ENCODE measurements at places on chromosomes 11 and 22.

DNA sequence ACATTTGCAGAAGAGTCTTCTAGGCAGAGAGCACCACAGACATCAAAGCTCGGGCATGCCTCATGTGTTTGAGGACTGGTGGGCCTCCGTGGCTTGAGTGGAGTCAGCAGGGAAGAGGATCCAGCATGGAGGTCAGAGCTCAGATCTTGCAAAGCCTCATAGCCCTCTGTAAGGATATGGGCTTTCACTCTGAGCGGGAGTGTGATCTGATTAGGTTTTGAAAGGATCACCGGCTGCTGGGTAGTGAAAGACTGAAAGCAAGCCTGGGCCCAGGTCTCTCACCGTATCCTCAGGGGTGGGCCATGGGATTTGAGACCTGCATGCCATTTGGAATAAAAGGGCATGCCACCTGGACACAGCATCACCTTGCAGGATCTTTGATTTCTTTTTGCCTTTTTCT is 112.7 kb downstream of the TEAD1 start:
- H3K4me3 ChIP-seq, result no peak overlapping the region
- H3K36me3 ChIP-seq, result peaks cover 1% of the 10 kb centered on the region
- peak overlapping the region; percentile 12 for H3K27ac ChIP-seq
- no peak for DNase-seq
- H3K4me1 ChIP-seq, result peaks cover 6% of the 10 kb centered on the region

DNA sequence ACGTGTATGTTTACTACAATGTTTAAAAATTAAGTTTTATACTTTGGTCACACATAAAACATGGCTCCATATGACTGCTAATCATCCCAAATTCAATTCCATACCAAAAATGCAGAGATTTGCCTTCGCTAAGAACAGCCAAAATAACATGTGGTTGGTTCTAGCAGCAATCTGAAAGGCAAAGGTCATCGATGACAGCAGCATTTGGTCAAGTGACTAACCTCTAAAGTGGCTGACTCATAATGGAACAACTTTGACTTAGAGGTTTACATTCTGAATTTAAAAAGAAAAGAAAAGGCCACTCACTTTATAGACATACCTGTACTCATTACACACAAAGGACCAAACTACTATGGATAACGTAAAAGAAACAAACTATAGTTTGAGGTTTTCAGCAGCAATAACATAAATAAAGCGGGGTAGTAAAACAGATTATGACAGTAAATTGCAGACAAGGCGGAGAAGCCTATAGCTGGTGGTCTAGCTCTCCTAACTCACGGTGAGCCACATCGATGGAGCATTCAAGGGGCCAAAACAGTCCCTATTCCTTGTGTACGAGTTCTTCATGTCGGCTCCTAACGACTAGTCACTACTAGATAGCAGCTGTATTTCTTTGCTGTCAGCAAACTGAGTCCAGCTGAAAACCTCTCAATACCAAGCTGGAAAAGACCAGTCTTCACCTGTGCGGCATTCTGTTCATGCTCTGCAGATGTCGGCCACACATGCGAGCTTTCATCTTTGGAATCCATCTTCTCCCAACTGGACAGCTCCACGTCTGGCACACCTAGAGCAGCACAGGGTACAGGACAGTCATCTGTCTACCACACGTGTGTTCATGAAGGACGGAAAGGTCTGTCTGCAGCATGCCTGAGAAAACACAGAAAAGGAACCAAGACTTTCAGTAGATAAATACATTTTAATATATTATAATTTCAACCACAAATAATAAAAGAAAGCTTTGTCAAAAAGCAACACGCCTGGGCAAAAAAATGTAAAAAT is 42.1 kb downstream of the PRDM10 start:
- H3K4me3 ChIP-seq, result no peak overlapping the region
- DNase-seq, result no peak
- no peak overlapping the region for H3K27ac ChIP-seq
- H3K4me1 ChIP-seq, result no peaks in the 10 kb centered on the region
- no peaks in the 10 kb centered on the region for H3K27me3 ChIP-seq

DNA sequence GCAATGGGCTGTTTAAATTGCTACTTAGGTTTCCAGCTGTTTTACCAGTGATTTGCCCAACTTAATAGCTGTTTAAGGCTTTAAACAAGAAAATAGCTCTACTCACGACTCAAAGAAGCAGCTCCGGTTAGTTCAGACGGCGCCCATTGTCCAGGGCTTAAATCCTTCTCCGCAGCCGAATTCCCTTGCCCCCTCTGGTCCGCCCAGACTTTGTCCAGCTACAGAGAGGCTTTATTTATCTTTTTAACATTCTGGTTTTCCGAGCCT is 20.9 kb upstream of the SCUBE1 start:
- no peak overlapping the region for H3K27ac ChIP-seq
- H3K27me3 ChIP-seq, result peaks cover 17% of the 10 kb centered on the region
- no peak for DNase-seq
- H3K36me3 ChIP-seq, result no peaks in the 10 kb centered on the region

DNA sequence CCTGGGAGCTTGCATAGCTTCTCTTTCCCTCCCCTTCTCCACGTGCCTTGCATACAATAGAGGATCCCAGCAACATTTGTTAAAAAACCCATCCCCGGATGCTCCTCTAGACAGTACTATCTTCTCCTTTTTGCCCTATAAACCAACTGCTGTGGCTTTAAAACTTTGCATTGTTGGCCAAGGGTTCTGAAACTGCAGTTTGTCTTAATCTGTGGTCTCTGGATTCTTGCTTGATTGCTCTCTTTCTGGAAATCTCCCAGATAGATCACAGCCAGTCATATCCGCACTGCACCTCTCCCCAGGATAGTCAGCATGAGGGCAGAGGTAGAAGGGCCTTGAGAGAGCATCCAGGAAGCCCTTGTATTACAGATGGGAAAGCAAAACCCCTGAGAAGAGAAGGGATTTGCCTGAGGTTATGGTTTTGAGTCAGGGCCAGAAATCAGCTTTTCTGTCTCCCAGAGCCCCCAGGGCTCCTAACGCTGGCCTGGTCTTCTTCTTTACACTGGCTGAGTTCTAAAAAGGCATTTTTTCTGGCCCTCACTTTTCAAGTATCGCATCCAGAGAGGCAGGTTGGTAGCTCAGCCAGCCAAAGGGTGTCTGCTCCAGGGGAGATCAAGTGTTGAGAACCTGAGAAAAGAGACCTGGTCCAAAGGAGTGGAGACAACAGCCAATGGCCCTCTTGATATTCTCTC is 70.6 kb downstream of the ADM start:
- no peak for DNase-seq
- no peaks in the 10 kb centered on the region for H3K4me1 ChIP-seq
- no peaks in the 10 kb centered on the region for H3K36me3 ChIP-seq
- H3K4me3 ChIP-seq, result no peak overlapping the region
- no peaks in the 10 kb centered on the region for H3K27me3 ChIP-seq

- no peak overlapping the region for H3K4me3 ChIP-seq
- H3K36me3 ChIP-seq, result peaks cover 17% of the 10 kb centered on the region
- H3K27ac ChIP-seq, result no peak overlapping the region
- no peak for DNase-seq
Measured at GRCh38 chr11:11978792-11979487, 29.5 kb downstream of the DKK3 start.

DNA sequence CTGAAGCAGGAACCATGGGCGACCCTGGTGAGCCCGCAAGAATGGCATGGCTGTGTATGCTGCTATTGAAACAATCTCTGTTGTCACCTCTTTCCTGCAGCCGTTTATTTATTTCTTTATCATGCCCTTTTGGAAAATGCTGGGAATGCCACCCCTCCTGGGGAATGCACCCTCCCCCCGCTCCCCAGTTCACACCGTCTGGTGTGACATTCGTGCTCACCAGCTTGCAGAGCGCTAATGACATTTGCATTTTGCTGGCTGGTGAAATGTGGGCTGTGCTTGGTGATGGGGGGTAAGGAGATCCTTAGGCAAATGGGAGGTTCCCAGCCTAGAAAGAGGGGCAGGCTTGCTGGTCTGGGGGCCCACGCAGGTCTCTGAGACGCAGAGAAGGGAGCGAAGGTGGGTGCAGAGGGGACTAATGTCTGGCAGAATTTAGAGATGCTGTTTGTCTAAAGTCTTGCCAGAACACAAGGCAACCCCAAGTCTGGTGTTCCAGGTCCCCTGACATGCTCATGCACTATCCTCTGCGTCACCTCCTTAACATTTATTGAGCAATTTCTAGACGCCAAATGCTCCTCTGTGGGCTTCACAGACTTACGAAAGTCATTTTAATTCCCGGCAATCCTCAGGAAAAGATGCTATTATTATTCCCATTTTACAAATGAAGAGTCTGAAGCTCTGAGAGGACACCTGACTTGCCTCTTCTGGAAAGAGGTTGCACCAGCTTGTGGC is 91.7 kb downstream of the TP53I11 start:
- no peak for DNase-seq
- H3K36me3 ChIP-seq, result no peaks in the 10 kb centered on the region
- no peaks in the 10 kb centered on the region for H3K27me3 ChIP-seq
- no peak overlapping the region for H3K4me3 ChIP-seq
- peak overlapping the region; percentile 69 for H3K27ac ChIP-seq

DNA sequence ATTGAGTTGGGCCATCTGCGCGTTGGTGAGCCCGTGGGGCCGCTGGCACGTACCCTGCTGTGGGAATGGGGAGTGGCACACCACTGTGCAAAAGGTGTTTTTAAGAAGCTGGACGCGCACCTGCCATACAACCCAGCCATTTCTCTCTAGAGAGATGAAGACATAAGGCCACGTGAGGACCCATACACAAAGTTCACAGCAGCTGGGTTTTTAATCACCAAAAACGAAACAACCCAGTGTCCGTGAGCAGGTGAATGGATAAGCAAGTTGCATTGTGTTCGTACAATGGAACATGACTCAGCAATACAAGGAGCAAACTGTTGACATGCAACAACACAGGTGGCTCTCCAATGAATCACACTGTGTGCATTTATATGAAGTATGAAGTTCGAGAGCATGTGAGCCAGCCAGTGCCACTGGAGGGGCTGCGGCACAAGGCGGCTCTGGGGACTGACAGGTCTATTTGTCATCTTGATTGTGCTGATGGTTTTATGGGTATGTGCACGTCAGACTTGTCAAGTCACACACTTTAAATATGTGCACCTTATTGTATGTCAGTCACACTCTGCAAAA is 30.6 kb upstream of the PANX2 start:
- no peak for DNase-seq
- peaks cover 37% of the 10 kb centered on the region for H3K27me3 ChIP-seq
- peaks cover 16% of the 10 kb centered on the region for H3K4me1 ChIP-seq
- H3K4me3 ChIP-seq, result no peak overlapping the region
